ENCODE measurements at places on chromosomes 6 and 20. TPM values are rescaled to one million over a fixed set of nuclear protein-coding genes. Genes with fewer than 3 reads are reported as not detected.

IMPG1 gene
- total RNA-seq = not detected

IRF4 gene
- total RNA-seq = 659 TPM

PAX1 gene
- not detected for total RNA-seq

TRIM27 gene
- total RNA-seq = 65.0 TPM

GABRR2 gene
- total RNA-seq = 0.23 TPM

COL12A1 gene
- total RNA-seq = not detected

TXLNB gene
- total RNA-seq = 0.08 TPM

GPR6 gene
- total RNA-seq = not detected

FAM83B gene
- not detected for total RNA-seq

LTB gene
- total RNA-seq = 178 TPM

RIMS4 gene
- not detected for total RNA-seq

MUC22 gene
- not detected for total RNA-seq

ELOVL4 gene
- 1.7 TPM for total RNA-seq

PLAGL2 gene
- 115 TPM for total RNA-seq

KCNK16 gene
- total RNA-seq = not detected
